ENCODE measurements at places on chromosomes 3 and 15. TPM values are rescaled to one million over a fixed set of nuclear protein-coding genes. Genes with fewer than 3 reads are reported as not detected.

DNA sequence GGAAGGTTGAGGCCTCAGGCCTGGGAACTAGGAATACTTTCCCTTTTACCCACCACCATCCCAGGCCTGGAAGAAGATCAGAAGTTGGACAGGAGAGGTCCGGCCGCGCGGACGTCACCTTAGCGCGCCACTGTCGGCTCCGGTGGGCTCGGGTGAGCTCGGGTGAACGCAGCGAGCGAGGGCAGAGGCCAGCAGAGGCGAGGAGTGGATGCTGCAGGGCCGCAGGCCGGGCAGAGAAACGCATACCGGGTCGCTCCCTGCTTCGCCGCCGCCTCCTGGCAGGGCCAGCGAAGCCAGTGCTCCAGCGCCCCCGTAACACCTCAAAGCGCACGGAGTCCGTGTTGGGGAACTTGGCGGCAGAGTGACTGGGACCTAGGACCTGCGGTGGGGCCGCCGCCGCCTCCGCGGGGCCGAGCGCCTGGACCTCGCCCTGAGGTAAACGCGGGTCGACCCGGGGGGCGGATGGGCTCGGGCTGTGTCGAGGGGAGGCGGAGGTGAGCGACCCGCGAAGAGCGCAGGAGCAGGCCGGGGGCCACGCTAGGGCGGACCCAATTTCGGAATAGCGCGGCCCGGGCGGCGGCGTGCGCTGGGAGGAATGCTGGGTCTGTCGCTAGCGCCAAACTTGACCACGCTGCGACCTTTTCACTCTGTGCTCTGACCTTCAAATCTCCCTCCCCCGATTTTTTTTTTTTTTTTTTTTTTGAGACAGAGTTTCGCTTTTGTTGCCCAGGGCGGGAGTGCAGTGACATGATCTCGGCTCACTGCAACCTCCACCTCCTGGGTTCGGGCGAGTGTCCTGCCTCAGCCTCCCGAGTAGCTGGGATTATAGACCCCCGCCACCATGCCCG, 1.6 kb downstream of the CYP11A1 start:
- no peak for DNase-seq

DNA sequence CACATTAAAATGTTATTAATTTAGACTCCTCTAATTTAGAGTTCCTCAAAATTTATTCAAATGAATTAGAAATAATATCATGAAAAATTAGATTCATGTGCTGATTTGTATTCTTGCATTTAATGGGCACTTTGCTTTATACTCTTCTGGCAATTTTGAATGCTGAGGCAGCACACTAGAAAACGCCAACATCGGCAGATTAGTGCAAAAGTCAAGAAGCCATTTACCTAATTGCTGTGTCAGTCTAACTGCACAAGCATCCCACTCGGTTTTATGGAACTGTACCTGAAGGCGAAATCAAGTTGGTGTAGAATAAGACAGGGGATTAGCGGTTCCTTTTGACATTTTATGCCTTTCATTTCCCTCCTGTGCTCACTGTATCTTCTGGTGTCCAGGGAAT, 382.0 kb downstream of the ROBO2 start:
- no peak for DNase-seq

DNA sequence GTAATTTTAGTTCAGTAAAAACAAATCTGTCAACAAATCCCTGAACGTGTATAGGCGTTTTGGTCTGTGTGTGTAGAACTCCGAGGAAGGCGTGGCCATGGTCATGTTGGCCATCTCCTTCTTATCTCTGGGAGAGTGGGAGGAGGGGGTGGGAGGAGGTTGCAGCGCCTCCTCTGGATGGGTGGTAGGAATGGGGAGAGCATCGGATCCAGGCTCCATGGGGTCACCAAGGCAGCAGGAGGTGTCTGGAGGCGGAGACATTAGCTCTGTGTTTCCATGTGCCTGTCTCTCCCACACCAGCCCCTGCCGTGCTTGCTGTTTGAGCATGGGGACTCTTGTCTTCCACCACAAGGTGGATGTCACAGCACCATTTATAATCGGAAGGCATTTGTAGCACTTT, 34.5 kb upstream of the TRPM1 start:
- no peak for DNase-seq

The LYZL4 gene
- total RNA-seq = not detected

The ACSBG1 gene
- 3.4 TPM for total RNA-seq

The SLC6A1 gene
- 2.0 TPM for total RNA-seq

DNA sequence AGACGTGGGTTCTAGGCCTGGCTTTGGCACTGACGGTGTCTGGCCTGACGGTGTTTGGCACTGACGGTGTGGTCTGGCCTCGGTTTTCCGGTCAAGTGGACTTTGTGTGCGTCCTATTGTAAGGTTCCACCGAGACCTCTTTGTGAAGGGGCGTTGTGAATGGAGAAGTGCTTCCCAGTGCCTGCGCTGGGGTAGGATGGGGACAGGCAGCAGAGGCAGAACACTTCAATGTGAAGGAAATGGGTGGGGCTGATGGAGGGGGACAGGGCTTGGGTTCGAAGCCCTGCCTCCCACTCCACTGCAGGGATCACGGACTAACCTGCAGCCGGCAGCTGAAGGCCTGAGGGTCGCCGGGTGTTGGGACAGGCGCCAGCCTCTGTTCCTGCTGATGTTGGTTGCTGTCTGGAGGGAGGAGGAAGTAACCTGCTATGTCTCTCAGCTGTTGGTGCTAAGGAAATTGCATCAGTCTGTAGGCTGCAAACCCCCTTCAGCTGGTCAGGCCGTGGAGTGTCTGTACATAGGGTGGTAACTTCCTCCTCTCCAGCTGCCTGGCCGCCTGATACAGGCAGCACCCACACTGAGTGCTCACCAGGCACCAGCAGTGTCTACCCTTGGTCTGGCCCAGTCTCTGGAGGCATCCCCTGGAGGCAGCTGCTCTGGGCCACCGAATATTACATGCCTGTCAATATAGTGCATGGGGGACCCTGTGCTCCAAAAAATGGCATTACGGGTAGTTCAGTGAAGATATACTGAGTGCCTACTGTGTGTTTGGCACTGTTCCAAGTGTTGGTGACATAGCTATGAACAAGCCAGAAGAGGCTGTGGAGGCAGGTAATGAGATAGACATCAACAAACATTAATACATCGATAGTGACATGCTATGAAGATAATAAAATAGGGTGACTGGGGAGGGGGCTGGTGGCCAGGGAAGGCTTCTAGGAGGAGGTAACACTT, 1.1 kb downstream of the TM6SF1 start:
- no peak for DNase-seq
